ENCODE measurements at places on chromosomes 7 and 10.

DNA sequence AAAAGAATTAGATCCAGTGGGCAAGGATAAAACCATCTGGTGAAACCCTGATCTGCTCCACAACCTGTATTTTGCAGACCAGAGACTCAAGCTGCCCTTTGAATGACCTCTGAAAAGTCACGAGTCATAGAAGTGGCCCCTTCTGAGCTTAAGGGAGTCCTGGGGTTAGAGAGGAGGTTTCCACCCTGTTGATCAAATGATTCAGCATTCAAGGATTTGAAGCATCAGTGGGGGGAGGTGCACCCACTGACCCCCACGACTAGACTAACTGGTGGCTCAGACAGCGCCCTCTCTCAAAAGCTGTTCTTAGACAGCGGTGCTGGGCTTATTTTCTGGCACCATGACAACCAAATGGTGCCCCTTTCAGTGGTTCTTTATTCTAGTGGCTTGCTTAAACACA is 44.3 kb downstream of the PLCE1 start:
- DNase-seq, result no peak

- DNase-seq, result peak; percentile 73
These were observed 2.8 kb downstream of the PDGFA start for GRCh38 chr7:516606-517456.

- DNase-seq, result no peak
These were observed 34.8 kb downstream of the SGCE start for GRCh38 chr7:94621120-94621519.

DNA sequence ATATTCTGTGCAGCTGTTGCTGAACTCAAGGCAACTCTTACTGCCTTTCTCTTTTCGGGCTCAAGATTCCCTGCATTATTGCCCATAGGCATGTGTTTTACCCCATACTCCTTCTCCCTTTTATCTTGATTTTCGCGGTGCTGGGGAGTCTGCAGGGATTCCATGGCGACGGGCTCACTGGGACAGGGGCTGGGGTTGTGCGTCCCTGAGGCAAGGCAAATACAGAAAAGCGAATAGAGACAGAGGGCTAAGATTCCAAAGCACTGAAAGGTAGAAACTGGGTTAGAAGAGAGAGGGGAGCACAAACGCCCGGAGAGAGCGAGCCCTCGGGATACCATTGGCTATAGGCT is 519 bp upstream of the RPP38 start:
- no peak for DNase-seq

- DNase-seq, result no peak
These were observed 91.5 kb downstream of the CUL1 start for GRCh38 chr7:148790131-148790726.

DNA sequence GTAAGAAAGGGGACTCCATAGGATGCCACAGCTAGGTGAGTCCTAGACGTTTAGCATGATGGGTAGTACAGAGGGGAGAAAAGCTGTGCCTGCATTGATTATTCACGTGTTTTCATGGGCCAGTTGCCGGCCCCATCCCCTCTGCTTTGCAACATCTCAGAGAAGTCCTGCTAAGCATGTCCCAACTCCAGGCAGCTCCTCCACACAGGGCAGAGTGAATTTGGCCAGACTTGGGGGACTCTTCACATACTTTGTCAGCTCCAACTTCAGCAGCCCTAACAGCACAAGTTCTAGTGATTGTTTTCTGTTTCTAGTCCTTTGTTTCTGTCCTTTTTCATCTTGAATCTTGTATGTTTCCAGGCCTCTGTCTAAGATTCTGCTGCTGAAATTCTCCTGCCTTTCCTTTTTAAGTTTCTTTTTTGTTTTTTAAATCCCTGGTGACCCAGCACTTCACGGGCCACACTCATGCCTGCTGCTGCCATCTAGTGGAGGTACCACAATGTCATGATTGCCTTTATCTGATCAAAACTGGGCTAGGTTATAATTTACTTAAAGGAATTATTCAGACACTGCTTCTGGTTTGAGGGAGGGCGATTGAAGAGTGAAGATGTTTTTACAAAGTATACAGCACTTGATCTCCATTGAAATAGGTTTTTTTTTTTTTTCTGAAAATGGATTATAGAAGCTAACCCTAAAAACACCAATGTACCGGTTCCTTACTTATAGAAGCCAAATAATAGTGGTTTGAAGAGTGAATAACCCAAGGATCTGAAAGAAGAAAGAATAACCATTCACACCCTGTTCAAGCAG is 276.9 kb downstream of the CSTF2T start:
- peak; percentile 48 for DNase-seq

DNA sequence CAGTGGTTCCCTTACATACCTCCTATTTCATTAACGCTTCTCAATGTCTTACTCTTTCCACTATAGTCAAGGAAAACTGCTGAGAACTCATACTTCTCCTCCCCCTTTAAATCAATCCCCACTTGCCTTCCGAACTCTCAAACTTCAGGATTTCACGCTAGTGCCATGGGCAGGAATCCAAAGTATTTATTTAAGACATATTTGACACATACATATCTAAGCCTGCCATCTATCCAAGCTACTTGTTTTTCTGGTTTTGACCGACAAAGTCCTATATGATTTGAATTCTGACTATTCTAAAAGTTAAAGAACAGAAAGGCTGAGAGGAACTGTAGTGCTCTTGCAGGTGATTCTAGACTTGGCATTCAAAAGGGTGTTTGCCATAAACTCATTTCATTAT is 51.8 kb downstream of the CCDC6 start:
- no peak for DNase-seq

DNA sequence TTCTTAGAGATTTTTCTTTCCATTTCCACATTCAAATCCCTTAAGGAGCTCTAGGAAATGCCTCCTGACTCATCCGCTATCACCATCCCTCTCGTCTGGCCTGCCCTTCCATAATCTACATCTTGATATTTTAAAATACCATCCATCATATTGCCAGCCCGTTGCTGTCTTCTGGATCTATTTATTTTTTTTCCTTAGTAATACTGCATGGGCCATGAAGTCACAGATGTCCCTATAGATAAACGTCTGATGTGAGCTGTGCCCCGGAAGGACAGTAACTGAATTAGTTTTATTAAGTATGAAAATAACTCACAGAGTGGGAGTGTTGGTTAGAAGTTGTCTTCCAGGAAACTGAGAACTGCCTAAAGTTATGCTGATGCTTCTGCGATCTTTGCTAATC is 76.2 kb downstream of the KLF6 start:
- no peak for DNase-seq

- DNase-seq, result peak; percentile 51
These were observed 14.1 kb downstream of the SH2B2 start for GRCh38 chr7:102300643-102301221.

DNA sequence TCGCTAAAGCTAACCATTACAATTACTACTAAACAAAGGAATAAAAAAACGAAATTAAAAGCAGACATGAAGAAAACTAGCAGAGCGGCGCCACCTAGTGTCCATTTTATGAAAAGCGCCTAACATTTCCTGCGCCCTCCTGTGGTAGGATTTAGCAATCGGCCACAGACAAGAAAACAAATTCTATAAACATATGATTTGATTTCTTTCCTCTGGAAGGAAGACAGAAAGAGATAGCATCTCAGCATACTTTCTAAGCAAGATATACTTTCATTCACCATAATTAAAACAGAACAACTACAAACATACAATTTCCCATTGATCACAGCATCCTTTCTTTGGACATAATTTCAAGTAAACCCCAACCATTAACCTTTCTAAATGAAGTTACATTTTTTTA is 337.7 kb upstream of the NPVF start:
- peak; percentile 80 for DNase-seq

- no peak for DNase-seq
These were observed 241.6 kb upstream of the TCF7L2 start for GRCh38 chr10:112708461-112708860.

GRCh38 chr10:79181227-79181626 is 112.5 kb downstream of the ZMIZ1 start:
- DNase-seq, result no peak

- DNase-seq, result no peak
These were observed 259.3 kb downstream of the ZEB1 start for GRCh38 chr10:31578181-31578852.

- DNase-seq, result no peak
These were observed 148.4 kb downstream of the MDFIC start for GRCh38 chr7:115070311-115070710.

- DNase-seq, result no peak
These were observed 175.2 kb downstream of the TPST1 start for GRCh38 chr7:66380272-66380888.

- no peak for DNase-seq
These were observed 48.4 kb upstream of the TRIM8 start for GRCh38 chr10:102595897-102596296.

GRCh38 chr7:53811555-53812079 is 730.6 kb upstream of the VSTM2A start:
- DNase-seq, result no peak

GRCh38 chr7:67105377-67105776 is 108.7 kb downstream of the TYW1 start:
- DNase-seq, result no peak

GRCh38 chr7:507623-508300 is 11.9 kb downstream of the PDGFA start:
- no peak for DNase-seq

GRCh38 chr7:16978358-16979244 is 96.8 kb upstream of the AGR3 start:
- no peak for DNase-seq

DNA sequence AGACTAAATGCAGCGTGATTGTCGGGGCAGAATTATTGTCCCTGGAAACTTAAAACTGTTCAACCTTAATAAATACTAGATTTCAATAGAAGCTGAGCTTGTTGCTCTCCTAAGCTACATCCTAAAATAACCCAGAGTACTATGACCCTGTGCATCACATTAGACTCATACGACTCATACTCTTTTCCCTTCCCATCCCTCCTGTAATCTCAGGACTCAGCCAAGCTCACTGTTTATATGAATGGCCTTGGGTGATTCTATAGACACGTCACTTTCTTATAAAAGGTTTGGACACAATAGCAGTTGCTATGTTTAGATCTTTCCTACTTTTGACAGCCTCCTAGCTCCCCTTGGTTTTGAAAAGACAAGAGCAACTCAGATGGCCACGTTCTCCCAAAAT is 17.2 kb downstream of the TCF7L2 start:
- DNase-seq, result no peak

DNA sequence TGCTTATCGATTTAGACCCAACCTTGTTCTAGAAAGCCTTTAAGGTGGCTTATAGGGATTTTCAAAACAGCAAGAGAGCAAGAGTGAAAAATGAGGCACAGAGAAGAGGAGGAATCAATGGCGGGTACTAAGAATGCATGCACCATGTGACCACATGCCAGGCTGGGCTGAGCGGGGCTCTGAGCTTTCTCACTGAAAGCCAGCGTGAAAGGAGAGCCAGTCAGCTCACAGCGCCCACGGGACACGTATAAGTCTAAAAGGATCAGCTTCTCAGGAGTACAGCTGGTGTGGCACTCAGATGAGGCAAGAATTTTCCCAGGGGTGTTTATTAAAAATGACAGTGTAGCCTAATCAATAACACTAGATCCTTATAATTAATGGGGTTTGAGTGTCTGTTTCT is 114.3 kb downstream of the SLIT1 start:
- no peak for DNase-seq

GRCh38 chr7:6559896-6560295 is 8.6 kb upstream of the GRID2IP start:
- DNase-seq, result no peak

GRCh38 chr10:119919826-119920225 is 27.3 kb downstream of the SEC23IP start:
- DNase-seq, result no peak

GRCh38 chr7:136709876-136710275 is 158.6 kb upstream of the CHRM2 start:
- DNase-seq, result no peak

DNA sequence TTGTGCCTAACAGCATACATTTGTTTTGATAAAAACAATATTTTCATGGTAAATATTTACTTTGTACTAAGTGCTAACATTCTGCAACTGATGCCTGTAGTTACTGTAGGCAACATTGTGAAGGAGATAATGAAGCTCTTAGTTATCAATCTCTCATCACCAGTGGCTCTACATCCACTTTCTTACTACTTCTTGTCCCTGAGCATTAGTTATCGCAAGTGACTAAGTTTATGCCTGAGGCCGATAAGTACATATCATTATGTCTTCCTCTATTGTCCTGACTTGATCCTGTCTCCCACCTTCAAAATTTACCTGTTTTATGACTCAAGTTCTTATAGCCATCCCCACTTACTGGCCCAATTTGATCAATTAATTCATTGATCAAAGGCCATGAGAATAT is 63.6 kb downstream of the MACC1 start:
- DNase-seq, result no peak

- DNase-seq, result no peak
These were observed 27.5 kb downstream of the MICALL2 start for GRCh38 chr7:1431634-1432380.

DNA sequence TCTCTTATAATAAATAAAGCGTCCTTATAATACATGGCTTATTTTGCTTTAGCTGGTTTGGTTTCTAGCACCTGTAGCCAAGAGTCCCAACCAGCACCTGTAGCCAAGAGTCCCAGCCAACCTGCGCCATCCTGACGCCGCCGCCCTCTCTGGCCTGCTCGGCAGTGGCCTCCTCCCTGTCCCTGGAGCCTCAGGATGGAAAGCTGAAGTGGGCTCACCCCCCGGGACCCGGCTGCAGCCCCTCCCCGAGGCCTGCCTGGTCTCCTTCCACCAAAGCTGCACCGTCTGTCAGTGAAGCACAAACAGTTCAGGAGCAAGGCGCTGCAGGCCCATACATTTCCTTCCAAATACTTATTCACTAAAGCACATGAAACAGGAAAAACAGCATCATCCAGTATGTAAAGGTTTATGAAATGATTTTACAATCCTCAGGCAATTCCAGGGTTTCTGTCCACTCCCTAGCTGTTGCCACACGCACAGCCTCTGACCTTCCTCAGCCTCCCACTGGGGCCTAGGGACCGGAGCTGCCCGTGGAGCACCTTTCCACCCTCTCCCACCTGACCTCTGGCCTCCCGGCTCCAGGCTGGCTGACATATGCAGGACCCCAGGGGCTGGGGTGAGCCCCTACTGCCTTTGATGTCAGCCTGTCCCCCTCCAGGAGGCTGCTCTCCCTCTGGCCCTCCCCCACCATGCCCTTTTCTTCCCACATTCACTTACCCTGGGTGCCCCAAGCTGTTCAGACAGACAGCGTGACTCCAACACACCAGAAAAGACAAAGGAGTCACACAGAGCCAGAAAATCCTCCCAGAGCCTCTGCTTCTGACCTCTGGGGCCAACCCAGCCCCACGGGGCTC is 149.6 kb upstream of the PPP2R2D start:
- no peak for DNase-seq

GRCh38 chr10:95288303-95288702 is 2.5 kb downstream of the PDLIM1 start:
- no peak for DNase-seq

- no peak for DNase-seq
These were observed 335.7 kb upstream of the SHH start for GRCh38 chr7:156147756-156148504.
